ENCODE measurements at places on chromosomes 16 and 17. TPM values are rescaled to one million over a fixed set of nuclear protein-coding genes. Genes with fewer than 3 reads are reported as not detected.

The TPSG1 gene
- not detected for total RNA-seq

The PPP1R9B gene
- total RNA-seq: 58.8 TPM

The SARM1 gene
- total RNA-seq: 54.1 TPM

The APOBR gene
- total RNA-seq: 0.31 TPM

The VPS9D1 gene
- total RNA-seq: 17.8 TPM

The AGRP gene
- not detected for total RNA-seq

The HOXB7 gene
- total RNA-seq: not detected

The CALB2 gene
- 17.8 TPM for total RNA-seq

The RASL10B gene
- 6.6 TPM for total RNA-seq

The NLRC3 gene
- 0.94 TPM for total RNA-seq

The CDT1 gene
- 2.5 TPM for total RNA-seq

The CHP2 gene
- 0.31 TPM for total RNA-seq

The PARN gene
- total RNA-seq: 28.5 TPM

The ZNF598 gene
- 9.4 TPM for total RNA-seq

The B4GALNT2 gene
- not detected for total RNA-seq

The CYB561 gene
- 20.0 TPM for total RNA-seq

The NUPR1 gene
- 0.31 TPM for total RNA-seq

The NAGLU gene
- 14.7 TPM for total RNA-seq

The MMP28 gene
- total RNA-seq: 9.7 TPM

The SCARF1 gene
- total RNA-seq: 3.1 TPM

The ABCA6 gene
- total RNA-seq: 11.3 TPM

The KRT39 gene
- total RNA-seq: not detected

The SRCIN1 gene
- total RNA-seq: 42.3 TPM

The GAST gene
- not detected for total RNA-seq

The RAD51D gene
- 23.8 TPM for total RNA-seq

The GPRC5C gene
- 5.6 TPM for total RNA-seq

The KCNAB3 gene
- total RNA-seq: 7.5 TPM

The CLDN6 gene
- total RNA-seq: 0.63 TPM

The ADGRG3 gene
- not detected for total RNA-seq

The LRRC36 gene
- 3.1 TPM for total RNA-seq

The CASKIN1 gene
- total RNA-seq: 39.8 TPM

The TBC1D3 gene
- total RNA-seq: not detected

The TEX19 gene
- total RNA-seq: not detected

The MEFV gene
- 0.31 TPM for total RNA-seq

The HNF1B gene
- not detected for total RNA-seq

The ZP2 gene
- total RNA-seq: not detected

The INO80E gene
- total RNA-seq: 22.8 TPM

The PPM1E gene
- 52.3 TPM for total RNA-seq

The KRTAP9-8 gene
- not detected for total RNA-seq

The CDC42EP4 gene
- total RNA-seq: 70.7 TPM

The HCFC1R1 gene
- 17.2 TPM for total RNA-seq

The KRT32 gene
- total RNA-seq: not detected

Data from parietal lobe (tissue), 2 donors.